ENCODE measurements at places on chromosomes 16 and 17. TPM values are rescaled to one million over a fixed set of nuclear protein-coding genes. Genes with fewer than 3 reads are reported as not detected.

Gene BRIP1
- polyA plus RNA-seq = 0.67 TPM

Gene NDRG4
- 0.67 TPM for polyA plus RNA-seq

Gene SEC14L1
- 27.4 TPM for polyA plus RNA-seq

Gene TMED6
- 4.5 TPM for polyA plus RNA-seq

Gene AARSD1
- 47.4 TPM for polyA plus RNA-seq

Gene HSPB9
- polyA plus RNA-seq = not detected

Gene HBQ1
- not detected for polyA plus RNA-seq

Gene HLF
- polyA plus RNA-seq = 0.54 TPM

Gene KRTAP4-5
- not detected for polyA plus RNA-seq

Gene ANKRD40CL
- 39.0 TPM for polyA plus RNA-seq

- H3K27me3 ChIP-seq = no peaks in the 10 kb centered on the region
- no peaks in the 10 kb centered on the region for H3K4me1 ChIP-seq
- H3K27ac ChIP-seq = peak within 1 kb of the TSS; percentile 97
- peak within 1 kb of the TSS; percentile 70 for H3K4me3 ChIP-seq
- peak; percentile 99 for DNase-seq
- H3K36me3 ChIP-seq = no peaks in the 10 kb centered on the region
These were observed at the start of gene C16orf46 for GRCh38 chr16:81077076-81077940. Gene C16orf46, minus strand, starts transcription at chr16:81077238. Its CDS starts 13,283 bp downstream, at chr16:81063955.

GRCh38 chr16:21603928-21604327, 4.6 kb downstream of the METTL9 start:
- no peak for DNase-seq
- no peaks in the 10 kb centered on the region for H3K27me3 ChIP-seq
- no peak overlapping the region for H3K27ac ChIP-seq
- no peaks in the 10 kb centered on the region for H3K36me3 ChIP-seq
- no peak overlapping the region for H3K4me3 ChIP-seq
- H3K4me1 ChIP-seq = peaks cover 3% of the 10 kb centered on the region

DNA sequence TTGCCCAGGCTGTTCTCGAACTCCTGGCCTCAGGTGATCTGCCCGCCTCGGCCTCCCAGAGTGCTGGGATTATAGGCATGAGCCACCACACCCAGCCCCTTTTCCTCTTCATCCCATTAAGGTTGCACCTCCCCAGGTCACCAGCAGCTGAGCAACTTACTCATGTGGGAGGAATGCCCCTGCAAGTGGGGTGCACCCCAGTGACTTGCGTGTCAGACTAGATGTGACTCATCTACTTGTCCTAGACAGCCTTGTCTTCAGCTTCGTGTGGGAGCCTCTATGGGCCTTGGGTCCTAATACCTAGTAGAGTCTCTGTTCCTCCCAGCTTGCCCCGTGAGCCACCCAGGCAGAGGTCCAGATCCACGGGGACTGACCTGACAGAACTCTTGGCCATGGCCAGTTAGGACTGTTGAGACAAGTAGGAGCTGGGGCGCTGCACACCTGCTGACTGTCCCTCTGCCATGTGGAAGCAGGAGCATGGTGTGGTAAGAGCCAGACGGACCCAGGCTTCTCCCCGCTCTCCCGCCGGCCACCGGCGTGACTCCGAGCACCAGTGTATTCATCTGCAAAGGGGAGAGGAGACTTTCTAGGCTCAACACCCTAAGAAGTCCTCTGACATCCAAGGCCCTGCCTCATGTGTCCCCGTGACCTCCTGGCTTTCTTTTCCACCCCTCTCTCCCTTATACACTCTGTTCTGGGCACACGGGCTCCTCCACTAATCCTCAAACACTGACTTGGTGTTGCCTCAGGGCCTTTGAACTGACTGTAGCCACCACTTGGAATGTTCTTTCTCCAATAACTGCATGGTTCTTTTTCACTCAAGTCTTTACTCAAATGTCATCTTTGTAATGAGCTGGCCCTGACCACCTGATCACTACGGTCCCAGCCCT, 11.6 kb upstream of the CBX4 start:
- DNase-seq = no peak
- H3K4me1 ChIP-seq = peaks cover 53% of the 10 kb centered on the region
- H3K27me3 ChIP-seq = no peaks in the 10 kb centered on the region
- H3K36me3 ChIP-seq = no peaks in the 10 kb centered on the region
- H3K4me3 ChIP-seq = no peak overlapping the region
- H3K27ac ChIP-seq = peak overlapping the region; percentile 45

- H3K27ac ChIP-seq = no peak overlapping the region
- no peaks in the 10 kb centered on the region for H3K27me3 ChIP-seq
- no peaks in the 10 kb centered on the region for H3K36me3 ChIP-seq
- DNase-seq = no peak
These were observed 17.2 kb upstream of the METRNL start for GRCh38 chr17:83062011-83062817.

- no peaks in the 10 kb centered on the region for H3K4me1 ChIP-seq
- no peaks in the 10 kb centered on the region for H3K27me3 ChIP-seq
- no peak overlapping the region for H3K4me3 ChIP-seq
These were observed 9.3 kb upstream of the SKAP1 start for GRCh38 chr17:48439110-48439850.

DNA sequence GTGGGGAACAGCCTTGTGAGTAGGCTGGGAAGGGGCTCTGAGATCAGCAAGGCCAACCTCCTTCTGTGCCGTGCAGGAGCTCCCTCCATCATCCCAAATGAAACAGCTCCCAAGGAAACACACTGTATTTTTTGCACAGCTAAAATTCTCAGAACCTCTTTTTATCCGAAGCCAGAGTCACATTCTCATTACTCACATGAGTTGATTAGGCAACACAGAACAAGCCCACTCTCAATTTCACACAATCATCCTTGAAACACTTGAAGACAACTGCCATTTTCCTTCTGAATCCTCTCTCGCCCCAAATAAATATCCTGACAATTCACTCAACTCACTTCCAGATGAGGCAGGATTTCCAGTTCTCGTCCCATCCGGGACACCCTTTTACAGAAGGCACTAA, 66.1 kb downstream of the MYO18A start:
- H3K27me3 ChIP-seq = no peaks in the 10 kb centered on the region
- no peak overlapping the region for H3K4me3 ChIP-seq
- peaks cover 92% of the 10 kb centered on the region for H3K36me3 ChIP-seq

GRCh38 chr17:9446528-9446927, 129.1 kb downstream of the STX8 start:
- no peaks in the 10 kb centered on the region for H3K36me3 ChIP-seq
- DNase-seq = no peak
- no peak overlapping the region for H3K27ac ChIP-seq
- H3K27me3 ChIP-seq = no peaks in the 10 kb centered on the region
- H3K4me1 ChIP-seq = no peaks in the 10 kb centered on the region
- H3K4me3 ChIP-seq = no peak overlapping the region

DNA sequence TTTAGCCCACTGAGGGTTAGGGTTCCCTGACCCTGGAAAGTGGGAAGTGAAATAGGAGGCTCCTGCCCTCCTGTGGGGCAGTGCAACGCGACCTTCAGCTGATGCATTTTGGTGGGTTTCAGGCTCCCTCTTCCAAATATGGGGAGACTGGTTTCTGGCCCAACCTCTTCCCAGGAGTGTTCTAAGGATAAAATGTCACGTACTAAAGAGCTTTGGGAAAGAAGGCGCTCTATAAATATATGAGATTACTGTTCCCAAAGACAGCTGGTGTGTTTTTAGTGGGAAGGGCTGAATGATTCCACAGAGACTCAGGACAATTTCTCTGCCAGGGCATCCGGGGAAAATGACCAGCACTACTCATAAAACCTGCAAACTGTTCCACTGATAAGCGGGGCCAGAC, 9.8 kb downstream of the SLC35B1 start:
- peaks cover 3% of the 10 kb centered on the region for H3K4me1 ChIP-seq
- no peaks in the 10 kb centered on the region for H3K27me3 ChIP-seq
- H3K36me3 ChIP-seq = peaks cover 13% of the 10 kb centered on the region
- no peak for DNase-seq

DNA sequence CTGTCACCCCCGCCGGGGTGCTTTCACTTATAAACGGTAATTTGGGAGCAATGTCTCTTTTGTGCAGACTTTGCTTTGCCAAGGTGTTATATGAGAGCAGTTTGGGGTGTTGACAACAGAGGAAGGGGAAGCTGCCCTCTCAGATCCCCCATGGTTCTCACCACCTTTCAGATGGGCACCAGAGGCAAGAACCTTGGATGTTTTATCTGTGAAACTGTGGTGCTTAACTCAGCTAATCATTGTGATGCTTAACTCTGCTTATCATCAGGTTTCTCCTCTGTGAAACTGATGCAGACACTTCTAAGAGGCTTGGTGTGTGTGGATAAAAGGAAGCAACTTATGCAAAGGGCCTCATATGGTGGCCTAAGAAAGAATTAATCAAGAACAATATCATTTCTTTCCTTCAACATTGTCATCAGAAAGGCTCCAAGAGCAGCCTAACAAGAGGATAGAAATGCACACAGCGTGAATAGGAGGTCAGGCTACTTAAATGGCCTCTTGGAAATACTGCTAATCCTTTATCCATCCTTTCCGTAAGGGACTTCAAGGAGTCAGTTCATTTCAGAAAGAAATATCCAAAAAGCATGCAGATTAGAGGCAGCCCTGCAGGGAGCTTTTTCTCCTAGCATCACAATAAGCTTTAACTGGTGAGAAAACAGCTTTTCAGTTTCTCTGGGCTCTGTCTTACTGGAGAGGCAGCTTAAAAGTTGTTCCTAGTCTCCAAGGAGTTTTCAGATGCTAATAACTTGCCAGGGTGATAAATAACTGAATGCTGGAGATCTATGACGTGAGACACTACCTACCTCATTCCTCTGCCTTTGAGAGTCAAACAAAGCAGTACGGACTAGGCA, 55.1 kb upstream of the CLEC3A start:
- H3K36me3 ChIP-seq = no peaks in the 10 kb centered on the region
- H3K4me1 ChIP-seq = no peaks in the 10 kb centered on the region
- no peak for DNase-seq
- no peaks in the 10 kb centered on the region for H3K27me3 ChIP-seq

- H3K27ac ChIP-seq = no peak overlapping the region
- H3K4me1 ChIP-seq = peaks cover 2% of the 10 kb centered on the region
- no peak for DNase-seq
These were observed 428.2 kb upstream of the MAF start for GRCh38 chr16:80028581-80029380.

DNA sequence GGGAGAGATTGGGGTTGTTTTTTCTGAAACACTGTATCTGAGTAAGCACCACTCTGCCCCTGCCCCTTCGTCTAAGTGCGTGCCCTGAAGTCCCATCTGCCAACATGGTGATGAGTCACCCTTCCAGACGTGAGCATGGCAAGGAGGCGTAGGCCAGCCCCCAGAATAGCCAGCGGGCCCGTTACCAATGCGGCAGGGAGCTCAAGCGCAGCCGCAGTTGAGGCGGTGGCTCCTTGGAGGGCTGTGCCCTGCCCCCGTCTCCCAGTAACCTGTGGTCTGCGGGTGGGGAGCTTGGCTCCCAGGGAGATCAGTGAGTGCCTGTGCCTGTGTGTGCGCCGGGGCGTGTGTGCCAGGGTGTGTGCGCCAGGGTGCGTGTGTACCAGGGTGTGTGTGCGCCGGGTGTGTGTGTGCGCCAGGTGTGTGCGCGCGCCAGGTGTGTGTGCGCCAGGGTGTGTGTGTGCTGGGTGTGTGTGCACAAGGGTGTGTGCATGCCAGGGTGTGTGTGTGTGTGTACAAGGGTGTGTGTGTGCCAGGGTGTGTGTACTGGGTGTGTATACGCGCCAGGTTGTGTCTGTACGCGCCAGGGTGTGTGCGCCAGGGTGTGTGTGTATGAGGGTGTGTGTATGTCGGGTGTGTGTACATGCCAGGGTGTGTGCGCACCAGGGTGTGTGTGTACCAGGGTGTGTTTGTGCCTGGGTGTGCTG, 98.6 kb upstream of the CHMP6 start:
- DNase-seq = no peak
- no peaks in the 10 kb centered on the region for H3K4me1 ChIP-seq
- peaks cover 4% of the 10 kb centered on the region for H3K36me3 ChIP-seq

DNA sequence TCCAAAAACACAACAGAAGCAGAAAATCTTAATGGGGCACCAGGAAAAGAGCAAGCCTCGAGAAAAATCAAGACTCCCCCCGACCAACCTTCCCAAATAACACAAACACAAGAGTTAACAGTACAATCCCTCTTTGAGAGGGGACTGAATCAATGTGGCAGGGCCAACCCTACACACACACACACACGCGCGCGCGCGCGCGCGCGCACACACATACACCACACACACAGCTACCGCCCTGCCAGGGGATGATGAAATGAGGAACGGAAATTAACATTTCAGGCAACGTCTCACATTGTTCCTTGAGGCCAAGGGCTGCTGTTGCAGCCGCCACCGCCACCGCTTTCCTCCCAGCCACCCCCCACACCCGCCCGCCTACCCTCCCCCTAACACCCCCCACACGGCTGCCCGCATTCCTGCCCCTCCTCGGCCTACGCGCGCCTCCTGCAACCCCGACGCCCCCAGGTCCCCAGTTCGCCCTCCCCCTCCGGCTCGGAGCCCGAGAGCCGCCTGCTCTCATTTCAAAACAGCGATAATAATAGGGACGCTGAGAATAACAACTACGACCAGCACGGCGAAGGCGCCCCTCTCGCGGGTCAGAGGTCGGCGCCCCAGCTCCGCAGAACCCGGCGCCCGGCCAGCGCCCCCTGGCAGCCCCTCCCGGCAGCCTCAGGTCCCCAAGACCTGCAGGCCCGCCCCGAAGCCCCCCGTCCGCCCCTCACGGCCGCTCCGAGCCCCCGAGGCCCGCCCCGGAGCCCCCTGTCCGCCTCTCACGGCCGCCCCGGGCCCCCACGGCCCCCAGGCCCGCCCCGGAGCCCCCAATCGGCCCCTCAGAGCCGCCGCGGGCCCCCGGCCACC, 1.1 kb downstream of the ANKRD11 start:
- H3K4me3 ChIP-seq = peak overlapping the region; percentile 68
- H3K27me3 ChIP-seq = no peaks in the 10 kb centered on the region
- H3K36me3 ChIP-seq = peaks cover 20% of the 10 kb centered on the region
- peak overlapping the region; percentile 72 for H3K27ac ChIP-seq
- peak; percentile 94 for DNase-seq
- peaks cover 35% of the 10 kb centered on the region for H3K4me1 ChIP-seq

GRCh38 chr16:17377360-17378324, 93.1 kb downstream of the XYLT1 start:
- no peak for DNase-seq
- H3K4me1 ChIP-seq = peaks cover 5% of the 10 kb centered on the region
- H3K27ac ChIP-seq = no peak overlapping the region

DNA sequence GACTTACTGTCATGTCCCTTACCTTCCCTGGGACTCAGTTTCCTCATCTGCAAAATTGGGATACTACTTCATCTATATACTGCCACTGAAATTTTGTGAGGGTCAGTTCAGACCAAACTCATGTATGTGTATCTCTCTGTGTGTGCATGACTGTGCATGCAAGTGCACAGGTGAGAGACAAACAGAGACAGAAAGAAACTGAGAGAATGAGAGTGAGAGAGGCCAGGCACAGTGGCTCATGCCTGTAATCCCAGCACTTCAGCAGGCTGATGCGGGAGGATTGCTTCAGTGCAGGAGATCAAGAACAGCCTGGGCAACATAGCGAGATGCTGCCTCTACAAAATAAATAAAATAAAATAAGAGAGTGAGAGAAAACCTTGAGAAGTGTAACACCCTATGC, 32.1 kb upstream of the SLC6A2 start:
- DNase-seq = no peak
- no peaks in the 10 kb centered on the region for H3K36me3 ChIP-seq
- H3K27me3 ChIP-seq = no peaks in the 10 kb centered on the region
- H3K4me1 ChIP-seq = no peaks in the 10 kb centered on the region
- no peak overlapping the region for H3K27ac ChIP-seq

Data from small intestine (tissue), 16 donors.